ENCODE measurements at places on chromosomes 7 and 10.

- no peak for DNase-seq
Observed at GRCh38 chr7:1651031-1651446, 19.0 kb upstream of the ELFN1 start.

DNA sequence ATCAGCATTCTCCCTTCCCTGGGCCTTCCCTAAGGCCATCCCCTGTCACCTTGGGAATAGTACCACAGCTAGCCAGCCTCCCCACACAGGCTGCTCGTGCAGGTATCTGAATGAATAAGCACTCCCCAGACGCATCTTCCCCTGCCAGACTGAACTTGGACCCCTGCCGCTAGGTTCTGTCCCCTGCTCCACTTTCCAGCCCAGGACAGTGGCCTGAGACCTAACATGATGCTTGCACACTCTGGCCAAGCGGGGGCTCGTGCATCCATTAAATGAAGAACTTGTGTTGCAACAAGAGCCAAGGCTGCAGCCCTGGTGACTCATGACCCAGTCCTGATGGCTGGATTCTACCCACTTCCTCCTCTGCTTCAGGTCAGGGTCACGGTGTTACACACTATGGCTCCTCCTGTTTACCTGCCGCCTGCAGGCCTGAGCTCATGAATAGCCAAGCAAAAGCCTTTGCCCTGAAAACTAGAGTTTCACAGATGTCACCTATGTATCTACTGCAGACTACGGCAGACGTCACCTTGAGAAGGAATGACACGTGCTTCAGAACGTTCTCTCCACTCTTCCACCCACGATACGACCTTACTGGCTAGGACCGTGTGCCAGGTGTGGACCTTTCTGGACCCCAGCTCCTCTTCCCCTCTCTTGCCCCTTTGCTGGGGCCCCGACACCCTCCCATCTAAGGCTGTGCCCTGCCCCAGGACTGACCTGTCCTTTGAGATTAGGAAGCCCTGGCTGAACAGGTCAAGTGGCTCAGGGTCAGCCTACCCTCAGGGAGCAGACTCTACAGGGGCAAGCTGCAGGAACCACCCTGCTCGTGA, 6.5 kb downstream of the ASB13 start:
- no peak for DNase-seq

DNA sequence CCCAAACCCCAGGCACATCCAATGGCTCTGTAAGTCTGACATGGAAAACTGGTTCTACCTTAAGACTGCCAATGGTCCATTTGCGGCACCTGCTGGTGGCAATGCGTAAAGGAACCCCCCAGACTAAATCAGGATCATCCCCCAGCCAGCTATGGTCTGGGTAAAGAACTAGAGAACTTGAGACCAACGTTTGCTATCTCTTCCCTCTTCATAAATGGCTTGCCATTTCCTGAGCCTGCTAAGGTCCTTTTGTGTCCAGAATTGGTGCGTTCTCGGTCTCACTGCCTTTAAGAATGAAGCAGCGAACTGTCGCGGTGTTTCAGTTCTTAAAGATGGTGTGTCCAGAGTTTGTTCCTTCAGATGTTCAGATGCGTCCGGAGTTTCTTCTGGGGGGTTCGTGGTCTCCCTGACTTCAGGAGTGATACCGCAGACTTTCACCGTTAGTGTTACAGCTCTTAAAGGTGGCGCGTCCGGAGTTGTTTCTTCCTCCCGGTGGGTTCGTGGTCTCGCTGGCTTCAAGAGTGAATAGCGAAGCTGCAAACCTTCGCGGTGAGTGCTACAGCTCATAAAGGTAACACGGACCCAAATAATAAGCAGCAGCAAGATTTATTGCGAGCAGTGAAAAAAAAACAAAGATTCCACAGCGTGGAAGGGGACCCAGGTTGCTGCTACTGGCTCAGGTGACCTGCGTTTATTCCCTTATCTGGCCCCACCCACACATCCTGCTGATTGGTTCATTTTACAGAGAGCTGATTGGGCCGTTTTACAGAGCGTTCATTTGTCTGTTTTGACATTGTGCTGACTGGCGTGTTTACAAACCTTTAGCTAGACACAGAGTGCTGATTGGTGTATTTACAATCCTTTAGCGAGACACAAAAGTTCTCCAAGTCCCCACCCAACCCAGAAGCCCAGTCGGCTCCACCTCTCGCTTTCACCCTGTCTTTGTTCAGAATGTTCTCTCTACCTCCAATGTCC, 95.4 kb downstream of the ELMO1 start:
- no peak for DNase-seq

DNA sequence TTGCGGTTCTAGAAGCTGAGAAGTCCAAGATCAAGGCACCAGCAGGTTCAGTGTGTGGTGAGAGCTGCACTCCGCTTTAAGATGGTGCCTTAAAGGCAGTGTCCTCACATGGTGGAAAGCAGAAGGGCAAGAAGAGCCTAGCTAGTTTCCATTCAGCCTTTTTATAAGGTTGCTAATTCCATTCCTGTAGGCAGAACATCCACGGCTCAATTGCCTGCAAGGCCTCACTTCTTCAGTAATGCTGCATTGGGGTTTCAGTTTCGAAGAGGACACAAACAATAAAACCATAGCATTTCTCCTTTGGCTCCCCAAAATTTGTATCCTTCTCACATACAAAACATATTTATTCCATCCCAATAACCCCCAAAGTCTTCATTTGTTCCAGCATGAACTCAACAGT, 109.5 kb upstream of the KCND2 start:
- no peak for DNase-seq

DNA sequence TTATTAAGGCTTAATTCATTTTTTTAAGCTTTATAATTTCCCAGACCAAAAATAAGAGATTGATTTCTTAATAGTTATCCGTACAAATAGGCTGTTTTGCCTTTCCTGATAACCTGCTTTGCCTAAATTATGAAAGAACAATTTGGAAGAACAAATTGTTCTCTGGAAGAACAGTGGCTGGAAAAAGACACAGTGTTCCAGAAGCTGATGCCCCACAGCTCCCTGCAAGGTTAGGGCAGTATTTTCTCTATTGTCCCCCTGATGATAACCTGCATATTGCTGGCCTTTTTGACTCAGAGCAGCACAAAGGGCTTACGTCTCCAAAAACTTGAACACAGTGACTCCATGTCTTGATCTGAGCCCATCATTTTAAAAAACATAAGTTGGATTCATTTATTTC, 151.5 kb downstream of the CSTF2T start:
- DNase-seq, result no peak

DNA sequence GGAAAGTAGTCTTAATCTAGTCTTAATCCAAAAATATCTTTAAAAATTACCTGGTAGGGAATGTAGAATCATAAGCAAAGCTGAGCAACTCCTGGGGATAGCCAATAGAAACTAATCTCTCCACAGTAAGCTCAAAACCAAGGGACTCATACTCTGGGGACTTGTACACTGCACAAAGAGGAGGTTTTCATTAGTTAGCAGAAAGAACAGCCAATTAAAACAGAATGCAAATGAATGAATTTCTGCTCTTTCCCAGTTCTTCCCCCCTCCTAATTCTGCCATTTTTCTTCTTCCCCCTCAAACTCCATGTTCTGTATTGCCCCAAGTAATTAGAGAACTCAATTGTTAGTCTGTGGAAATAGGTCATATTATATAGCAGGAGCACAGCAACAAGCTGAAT, 86.5 kb downstream of the NT5C2 start:
- no peak for DNase-seq

DNA sequence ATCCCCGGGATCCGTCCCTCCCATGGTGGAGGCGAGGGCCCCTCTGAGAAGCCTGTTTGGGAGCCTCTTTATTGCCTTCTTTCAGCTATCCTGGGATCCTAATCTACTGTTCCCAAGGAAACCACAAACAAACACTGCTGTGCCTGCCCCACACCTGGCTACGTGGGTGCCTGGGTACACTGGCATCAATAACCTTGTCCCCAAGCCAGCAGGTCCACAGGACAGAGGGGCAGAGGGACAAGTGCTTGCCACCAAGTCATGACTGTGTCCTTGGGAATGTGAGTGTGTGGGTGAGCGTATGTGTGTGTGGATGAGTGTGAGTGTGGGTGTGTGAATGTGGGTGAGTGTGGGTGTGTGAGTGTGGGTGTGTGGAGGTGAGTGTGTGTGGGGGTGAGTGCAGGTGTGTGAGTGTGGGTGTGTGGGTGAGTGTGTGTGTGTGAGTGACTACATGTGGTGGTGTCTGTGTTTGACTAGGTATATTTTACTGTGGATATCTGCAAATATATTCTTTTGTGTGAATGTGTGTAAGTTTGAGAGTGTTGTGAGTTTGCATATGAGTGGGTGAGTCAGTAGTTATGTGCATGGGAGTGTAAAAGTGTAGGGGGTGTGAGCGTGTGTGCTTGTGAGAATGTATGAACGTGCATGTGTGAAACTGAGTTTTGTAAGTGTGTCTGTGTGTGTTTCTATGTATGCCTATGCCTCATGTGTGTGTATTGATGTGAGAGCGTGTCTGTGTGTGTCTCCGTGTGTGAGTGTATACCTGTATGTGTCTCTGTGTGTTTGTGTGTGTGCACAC, 96.1 kb downstream of the TNS3 start:
- DNase-seq, result no peak

- no peak for DNase-seq
Observed at GRCh38 chr7:157228864-157229422, 90.2 kb downstream of the UBE3C start.

DNA sequence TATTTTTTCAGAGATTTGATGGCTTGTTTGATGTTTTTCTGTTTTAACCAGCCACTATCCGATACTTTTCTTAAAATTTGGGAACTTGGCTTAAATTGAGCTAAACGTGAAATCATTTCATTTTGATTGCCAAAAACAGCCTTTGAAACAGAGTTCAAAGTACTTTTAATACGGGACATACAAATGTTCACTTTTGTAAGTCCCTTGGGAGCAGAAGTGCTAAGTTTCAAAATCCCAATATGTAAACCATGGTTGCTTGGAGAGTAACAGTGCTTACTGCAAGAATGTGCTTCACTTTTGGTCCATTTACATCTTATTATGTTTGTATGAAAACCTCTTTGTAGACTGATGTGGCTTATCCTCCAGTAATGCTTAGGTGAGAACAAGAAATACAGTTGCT, 10.9 kb downstream of the PNPLA8 start:
- no peak for DNase-seq

GRCh38 chr10:87976101-87976743, 112.8 kb downstream of the PTEN start:
- DNase-seq, result no peak

DNA sequence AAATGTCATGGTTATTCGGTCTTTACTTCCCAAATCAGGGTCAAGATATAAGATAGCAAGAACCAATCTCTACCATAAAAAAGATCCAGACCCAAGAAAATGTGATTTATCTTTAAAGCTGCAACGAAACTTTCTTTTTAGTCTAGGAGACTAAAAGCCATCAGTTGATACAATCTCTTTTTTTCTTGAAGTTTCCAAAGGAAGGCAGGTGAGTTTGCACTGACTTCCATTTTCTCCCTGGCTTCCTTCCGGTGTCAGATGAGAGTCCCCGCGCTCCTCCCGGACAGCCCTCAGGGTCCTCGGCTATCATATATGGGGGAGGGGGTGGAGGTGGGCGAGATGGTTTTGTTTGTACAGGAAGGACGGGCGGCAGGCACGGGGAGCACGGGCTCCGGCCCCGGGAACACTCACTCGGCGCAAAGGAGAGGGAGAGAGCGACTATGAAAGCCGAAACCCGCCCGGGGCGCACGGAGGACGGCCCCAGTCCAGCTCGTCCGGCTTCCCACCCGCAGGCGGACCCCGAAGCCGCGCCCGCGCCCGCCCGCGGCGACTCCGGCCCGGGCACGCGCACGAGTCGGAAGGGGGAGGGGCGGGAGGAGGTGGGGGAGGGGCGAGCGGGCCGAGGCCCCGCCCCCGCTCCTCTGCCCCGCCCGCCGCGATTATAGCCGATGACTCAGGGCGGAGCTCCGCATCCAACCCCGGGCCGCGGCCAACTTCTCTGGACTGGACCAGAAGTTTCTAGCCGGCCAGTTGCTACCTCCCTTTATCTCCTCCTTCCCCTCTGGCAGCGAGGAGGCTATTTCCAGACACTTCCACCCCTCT, at the start of gene BAG3:
TSS of gene BAG3 (plus strand) at position 689 of the 822 bp plus-strand sequence. CDS start 296 bp downstream, outside the sequence.
- peak; percentile 50 for DNase-seq

GRCh38 chr10:102384606-102385429, 10.7 kb upstream of the NFKB2 start:
- DNase-seq, result no peak

- DNase-seq, result no peak
Observed at GRCh38 chr10:13991353-13991752, 339.4 kb downstream of the FRMD4A start.

DNA sequence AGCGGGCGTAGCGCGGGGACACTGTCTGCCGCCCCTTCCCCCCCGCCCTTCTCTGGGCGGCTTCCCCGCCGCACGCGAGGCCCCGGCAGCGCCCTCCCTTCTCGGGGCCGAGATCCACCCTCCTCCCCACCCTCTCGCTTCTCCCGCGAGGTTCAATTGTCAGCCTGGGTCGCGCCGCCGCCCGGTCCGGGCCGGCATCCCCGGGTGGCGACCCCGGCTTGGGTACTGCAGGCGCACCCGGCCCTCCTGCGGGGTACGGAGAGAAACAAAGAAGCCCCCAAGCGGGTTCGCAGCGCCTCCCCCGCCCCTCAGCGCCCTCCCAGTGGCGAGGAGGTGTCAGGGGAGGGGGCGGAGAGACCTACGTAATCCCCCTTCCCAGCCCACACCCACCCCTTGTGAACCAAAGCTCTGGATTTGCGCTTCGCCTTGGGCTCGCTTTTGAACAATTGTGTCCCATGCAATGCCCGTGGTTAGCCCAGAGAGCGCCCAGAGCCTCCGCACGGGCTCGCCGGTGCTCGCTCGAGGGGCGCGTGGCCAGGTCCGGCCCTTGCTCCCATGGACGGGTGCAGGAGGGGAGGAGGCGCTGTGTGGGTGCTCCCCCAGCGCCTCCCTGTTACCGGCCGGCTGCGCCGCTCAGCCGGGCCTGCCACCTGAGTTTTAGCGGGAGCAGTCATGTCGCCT, 634 bp downstream of the HECW1 start:
- DNase-seq, result no peak

DNA sequence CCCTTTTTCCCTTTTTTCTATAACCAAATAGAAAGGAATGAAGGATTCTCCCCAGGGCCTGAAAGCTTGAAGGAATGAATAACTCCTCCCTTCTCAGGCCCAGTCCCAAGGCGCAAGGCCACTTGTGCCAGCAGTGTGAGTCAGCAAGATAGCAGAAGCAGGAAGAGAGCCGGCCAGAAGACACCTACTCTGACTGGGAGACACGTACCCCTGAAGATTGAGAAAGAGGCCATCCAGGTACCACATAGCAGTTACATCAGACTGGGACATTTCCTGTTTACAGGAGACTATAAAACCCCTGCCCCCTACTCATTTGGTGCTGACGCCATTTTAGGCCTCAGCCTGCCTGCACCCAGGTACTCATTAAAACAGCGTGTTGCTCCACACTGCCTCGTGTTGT, 65.5 kb downstream of the LRRC17 start:
- DNase-seq, result no peak

GRCh38 chr10:124000792-124001201, 92.6 kb downstream of the CHST15 start:
- DNase-seq, result peak; percentile 33

Measured in GOT3 (cell line).